ENCODE measurements at places on chromosomes 5 and 9. TPM values are rescaled to one million over a fixed set of nuclear protein-coding genes. Genes with fewer than 3 reads are reported as not detected.
A peak's percentile ranks its signal among the peaks of the same experiment; 100 is the strongest.

- no peak for DNase-seq
Measured at GRCh38 chr9:3578786-3579185, 53.0 kb upstream of the RFX3 start.

DNA sequence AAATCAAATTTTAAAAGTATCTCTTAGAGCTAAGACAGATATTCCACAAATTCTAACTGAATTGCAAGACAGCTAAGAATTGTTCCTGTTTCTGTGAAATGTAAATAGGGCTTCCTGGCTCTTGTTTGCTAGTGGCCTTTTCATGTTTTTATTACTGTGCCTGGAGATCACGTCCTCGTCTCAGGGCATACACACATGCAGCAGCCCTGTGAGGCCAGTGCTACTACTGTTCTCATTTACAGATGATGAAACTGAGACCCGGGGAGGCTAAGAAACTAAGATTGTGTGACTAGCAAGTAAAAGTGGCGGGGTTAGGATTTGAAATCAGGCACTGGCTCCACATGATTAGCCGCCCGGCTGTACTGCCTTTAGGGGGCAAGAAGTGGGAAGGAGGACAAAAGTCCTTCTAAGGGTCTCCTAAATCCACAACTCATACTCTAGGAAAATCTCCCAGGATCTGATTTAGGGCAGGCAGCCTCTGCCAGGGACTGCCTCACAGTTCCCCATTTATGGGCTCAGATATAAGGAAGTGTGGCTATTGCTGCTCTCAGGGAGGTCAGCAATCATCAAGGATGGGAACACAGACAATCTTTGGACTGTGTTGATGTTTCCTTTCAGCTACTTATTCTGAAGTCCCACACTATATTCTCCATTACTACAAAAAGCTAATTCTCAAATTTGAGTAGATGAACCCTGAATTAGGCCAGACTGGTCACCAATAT lies 7.9 kb downstream of the PRUNE2 start:
- no peak for DNase-seq

- DNase-seq = no peak
Measured at GRCh38 chr5:96492459-96493047, 59.5 kb upstream of the PCSK1 start.

DNA sequence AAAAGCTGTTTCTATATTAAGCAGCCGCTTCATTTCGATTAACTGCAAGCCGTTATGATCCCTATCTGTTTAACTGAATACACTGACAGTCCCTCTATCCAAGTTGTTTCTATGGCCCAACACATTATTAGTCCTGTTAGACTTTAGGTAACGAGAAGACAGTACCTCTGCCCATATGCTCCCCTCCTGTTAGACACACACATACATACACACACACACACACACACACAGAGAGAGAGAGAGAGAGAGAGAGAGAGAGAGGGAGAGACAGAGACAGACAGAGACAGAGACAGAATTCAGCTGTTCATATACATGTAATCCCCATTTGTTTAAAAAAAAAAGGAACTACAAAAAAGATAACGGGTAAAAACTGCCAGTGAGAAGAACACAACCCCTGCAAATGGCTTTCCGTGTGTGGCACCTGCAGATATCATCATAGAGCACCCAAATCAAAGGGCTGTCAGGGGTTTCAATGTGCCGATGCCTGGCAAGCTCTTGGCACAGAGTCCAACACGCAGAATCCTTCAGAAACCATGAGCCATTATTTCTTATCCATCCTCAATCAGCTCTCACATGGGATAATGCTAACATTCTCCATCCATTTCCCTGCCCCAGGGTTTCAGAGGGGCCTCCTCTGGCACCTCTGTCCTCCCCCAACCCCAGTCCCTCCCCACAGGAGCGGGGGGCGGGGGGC lies 144.0 kb downstream of the MYO10 start:
- DNase-seq = no peak

- no peak for DNase-seq
Measured at GRCh38 chr9:121895818-121896544, 197.1 kb downstream of the TTLL11 start.

DNA sequence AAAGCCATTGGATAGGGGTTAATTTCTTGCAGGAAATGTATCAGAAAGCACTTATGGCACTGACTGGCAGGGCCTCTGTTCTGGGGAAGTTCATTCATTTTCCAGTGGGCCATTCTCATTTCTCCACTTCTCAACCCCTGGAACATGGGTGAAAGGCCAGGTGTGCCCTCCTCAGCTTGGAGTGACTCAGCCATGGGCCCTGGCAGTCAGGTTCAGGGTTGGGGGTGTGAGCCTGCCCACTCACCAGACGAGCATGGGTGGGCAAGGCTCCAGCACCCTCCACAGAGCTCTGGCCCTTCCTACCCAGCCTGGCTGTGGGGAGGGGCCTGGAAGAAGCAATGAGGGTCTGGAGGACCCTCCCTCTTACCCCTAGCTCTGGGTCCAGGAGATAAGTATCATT lies 174.4 kb downstream of the HSPA4 start:
- DNase-seq = no peak

GRCh38 chr5:168770996-168771395 lies 191.8 kb upstream of the PANK3 start:
- no peak for DNase-seq

DNA sequence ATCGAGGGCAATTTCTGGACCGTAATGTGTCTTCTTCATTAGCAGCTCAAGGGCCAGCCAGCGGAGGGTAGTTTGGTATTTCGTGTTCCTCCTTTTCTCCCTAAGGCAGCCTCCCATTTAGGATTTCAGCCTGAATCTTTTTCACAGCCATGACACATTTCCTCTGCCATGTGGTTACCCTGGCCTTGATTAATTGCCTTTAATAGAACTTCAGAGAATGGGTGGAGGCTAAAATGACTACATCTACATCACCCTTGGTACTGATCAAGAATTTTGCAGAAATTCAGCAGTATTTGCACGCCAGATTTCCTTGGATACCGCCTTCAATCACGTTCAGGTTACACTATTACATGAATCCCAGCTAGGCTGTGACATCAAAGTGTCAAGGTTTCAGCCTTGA lies 58.0 kb downstream of the ADAMTS16 start:
- no peak for DNase-seq

DNA sequence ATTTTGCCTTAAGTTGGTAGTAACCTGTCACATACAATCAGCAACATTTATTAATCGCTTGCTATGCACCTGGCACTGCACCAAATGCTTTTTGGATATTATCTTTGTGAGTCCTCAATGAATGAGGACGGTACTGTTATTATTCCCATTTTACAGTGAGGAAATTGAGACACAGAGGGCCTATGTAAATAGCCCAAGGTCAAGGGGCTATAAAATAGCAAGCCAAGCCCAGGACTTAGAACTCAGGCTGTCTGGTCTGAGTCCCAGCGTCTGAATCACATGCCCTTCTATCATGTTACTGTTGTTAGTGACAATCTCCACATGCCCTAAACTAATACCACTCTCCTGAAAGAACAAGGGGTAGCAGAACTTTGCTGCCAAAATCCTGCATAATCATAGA lies 60.0 kb downstream of the ERAP1 start:
- DNase-seq = peak; percentile 49

DNA sequence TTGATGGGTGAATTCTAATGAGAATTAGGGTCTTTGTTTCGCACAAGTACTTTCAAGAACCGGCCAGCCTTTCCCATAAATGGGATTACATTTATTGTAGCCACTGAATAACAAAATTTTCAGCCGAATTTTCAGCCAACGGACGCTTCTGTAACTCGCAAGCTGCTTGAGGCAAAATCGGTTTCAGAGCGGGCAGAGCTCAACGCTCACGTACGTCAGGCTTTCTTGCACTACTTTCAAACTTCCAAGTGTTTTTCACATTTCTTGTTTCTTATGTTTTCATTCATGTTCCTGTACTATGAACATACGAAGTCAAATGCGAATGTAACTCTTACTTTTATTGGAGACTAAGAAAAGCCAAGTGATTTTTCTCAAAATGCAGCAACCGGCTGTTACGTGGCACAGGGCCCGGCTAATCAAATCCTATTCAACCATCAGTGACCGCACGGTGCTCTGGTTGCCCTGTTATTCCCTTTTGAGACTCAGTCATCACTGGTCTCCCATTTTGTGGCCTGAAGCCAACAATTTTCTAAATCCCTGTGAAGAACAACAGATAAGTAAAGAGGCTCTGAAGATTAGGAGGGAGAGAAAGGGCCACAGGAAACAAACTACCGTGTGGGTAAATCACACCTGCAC lies 68.5 kb downstream of the SLC28A3 start:
- no peak for DNase-seq

GRCh38 chr5:55344392-55344992 lies 36.7 kb downstream of the MTREX start:
- DNase-seq = peak; percentile 25

DNA sequence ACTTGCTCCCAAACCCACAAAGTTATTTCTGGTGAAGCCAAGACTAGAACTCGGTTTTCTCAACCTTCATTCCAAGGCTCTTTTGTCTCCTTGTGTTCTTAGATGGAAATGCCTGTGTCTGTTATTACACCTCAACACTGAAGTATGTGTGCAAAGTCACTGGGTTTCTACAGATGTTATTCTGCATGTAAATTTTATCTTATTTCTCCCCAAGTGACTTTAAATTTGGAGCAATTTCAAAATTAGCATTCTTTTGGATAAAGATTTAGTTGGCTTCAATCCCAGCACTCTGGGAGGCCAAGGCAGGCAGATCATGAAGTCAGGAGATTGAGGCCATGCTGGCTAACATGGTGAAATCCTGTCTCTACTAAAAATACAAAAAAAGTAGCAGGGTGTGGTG lies 104.4 kb upstream of the GNA14 start:
- no peak for DNase-seq

GRCh38 chr9:133028221-133028620 lies 2.6 kb upstream of the GTF3C5 start:
- DNase-seq = no peak

DNA sequence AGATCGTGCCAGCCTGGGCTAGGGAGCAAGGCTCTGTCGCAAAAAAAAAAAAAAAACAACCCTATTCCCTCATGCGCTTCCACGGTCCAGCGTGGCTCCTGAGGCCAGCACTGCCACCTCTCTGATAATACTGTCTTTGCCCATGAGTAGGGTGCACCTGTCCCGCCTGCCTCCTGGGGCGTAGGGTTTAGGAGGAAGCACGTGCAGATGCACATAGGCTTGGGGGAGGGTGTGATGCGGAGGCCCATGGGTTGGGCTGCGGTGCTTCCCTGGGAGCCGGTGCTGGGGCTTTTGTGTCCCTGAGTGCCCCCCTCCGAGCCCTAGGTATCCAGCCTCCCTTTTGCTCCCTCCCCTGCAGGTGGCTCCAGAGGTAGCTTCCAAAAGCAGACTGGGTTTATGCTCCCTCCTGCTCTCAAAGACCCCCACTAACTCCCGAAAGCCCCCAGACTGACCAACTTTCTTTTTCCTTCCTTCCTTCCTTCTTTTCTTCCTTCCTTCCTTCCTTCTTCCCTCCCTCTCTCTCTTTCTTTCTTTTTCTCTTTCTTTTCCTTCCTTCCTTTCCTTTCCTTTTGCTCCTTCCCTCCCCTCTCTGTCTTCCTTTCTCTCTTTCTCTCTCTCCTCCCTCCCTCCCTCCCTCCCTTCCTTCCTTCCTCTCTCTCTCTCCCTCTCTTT lies 12.8 kb downstream of the FGFR4 start:
- no peak for DNase-seq

GPX8 gene
- total RNA-seq = 2.8 TPM

FOXD1 gene
- 0.41 TPM for total RNA-seq

IFNA21 gene
- total RNA-seq = not detected

SURF6 gene
- total RNA-seq = 24.9 TPM

ARHGEF28 gene
- total RNA-seq = 1.2 TPM

All from gastrocnemius medialis (tissue), 4 donors.